ENCODE measurements at places on chromosomes 3 and 15.

DNA sequence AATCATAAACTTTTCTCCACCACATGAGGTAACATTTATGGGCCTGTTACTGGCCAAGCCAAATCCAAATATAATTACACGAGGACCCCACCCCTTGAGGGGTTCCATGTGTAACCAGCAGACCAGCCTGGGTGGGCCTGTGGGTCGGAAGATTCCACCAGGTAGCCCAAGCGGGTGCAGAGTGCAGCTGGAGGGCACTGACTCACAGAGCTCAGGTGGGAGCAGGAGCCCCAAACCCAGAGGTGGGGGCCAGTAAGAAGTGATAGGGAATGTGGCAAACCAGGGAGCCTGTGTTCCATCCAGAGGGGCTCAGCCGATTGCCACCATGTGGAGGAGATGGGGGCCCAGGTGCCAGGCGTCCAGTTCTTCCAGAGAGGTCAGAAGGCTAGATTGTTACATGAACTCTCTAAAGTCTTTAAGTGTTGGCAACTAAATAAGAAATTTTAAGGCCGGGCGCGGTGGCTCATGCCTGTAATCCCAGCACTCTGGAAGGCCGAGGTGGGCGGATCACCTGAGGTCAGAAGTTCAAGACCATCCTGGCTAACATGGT lies 2.6 kb downstream of the GP9 start:
- DNase-seq = no peak

GRCh38 chr3:13932578-13933295 lies 52.9 kb upstream of the WNT7A start:
- DNase-seq = peak; percentile 40

DNA sequence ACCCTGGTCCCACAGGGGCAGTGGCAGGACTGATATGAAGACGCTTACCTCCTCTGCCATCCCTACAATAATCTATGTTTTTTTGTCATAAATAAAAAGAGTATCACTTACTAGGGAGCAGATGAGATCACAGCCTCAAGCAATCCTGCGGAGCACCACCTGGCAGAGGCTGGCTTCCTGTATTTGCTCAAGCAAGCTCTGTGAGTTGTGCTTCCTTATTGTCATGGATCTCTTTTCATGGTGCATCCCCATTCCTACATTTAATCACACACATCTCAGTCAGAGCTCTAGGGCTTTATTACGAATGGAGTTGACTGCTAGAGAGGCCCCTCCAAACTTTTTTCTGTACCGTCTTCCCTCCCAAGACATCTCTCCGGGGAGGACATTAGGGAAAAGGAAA lies 186.0 kb downstream of the UBE2E2 start:
- no peak for DNase-seq

GRCh38 chr3:139006051-139006716 lies at the start of gene PRR23A:
Gene PRR23A, minus strand, starts transcription at chr3:139006268. Its CDS starts 0 bp downstream, at chr3:139006268.
- DNase-seq = no peak

- DNase-seq = no peak
These were observed 68.0 kb upstream of the GADL1 start for GRCh38 chr3:30962493-30962892.

- DNase-seq = no peak
These were observed 39.5 kb downstream of the CD86 start for GRCh38 chr3:122094693-122095092.

DNA sequence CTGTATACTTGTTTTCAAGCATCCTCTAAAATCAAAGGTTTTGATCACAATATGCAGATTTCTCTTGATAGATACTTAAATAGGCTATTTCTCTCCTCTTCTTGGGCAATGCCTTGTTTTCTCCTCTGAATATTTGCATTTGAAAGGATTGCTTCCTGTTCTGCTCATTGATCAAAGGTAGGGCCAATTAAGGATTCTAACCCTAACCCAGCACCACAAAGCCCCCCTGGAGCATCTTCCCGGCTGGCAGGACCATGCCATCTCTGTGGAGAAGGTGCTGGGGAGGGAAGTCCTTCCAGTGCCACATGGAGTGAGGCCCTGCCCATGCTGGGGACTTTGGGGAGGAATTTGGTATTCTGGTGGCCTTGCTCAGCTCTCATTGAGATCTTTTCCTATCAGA lies 11.3 kb upstream of the NIPA2 start:
- DNase-seq = no peak

GRCh38 chr3:147544290-147544689 lies 135.1 kb downstream of the ZIC1 start:
- no peak for DNase-seq

DNA sequence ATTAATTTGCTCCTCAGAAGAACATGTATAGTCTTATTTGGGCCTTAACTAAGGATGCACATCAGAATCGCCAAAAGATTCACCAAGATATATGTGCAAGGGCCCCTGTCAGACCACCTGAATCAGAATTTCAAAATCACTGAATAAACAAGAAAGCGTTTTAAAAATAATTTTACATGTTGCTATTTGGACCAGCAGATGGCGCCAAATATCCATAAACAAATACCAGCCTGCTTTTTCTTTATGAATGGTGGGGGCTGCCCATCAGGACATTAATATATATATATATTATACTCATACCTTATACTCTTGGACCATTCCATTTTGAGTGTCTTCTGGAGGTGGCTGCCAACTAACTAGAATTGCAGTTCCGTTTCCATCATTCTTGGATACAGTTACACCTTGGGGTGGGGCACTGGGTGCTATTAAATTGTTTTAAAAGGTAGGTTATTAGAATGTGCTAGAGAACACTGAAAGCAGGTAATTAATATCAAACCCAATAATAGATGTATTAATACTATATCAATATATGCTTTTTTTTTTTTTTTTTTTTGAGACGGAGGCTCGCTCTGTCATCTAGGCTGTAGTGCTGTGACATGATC lies 1108.3 kb downstream of the ROBO1 start:
- DNase-seq = peak; percentile 34

- DNase-seq = no peak
These were observed 773.4 kb downstream of the ROBO1 start for GRCh38 chr3:78994174-78995027.

- DNase-seq = no peak
These were observed 662.9 kb upstream of the TBL1XR1 start for GRCh38 chr3:177860184-177860583.

DNA sequence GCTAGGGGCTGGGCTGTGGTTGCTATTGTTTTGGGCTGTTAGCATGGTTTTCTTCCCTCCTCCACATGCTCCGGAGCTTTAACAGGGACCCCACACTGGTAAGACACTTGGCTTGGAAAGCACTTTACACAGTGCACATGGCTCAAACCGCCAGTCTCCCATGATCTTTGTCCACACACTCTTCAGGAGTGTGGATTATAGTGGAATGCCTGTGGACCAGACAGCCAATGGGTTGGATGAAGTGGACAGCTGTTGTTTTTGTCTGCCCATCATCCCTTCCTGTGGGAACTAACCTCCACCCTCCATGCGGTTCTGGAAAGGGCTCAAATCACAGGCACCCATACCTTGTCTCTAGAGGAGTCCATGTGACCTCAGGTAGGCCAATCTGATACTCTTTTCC lies 10.0 kb downstream of the PAQR9 start:
- DNase-seq = no peak

DNA sequence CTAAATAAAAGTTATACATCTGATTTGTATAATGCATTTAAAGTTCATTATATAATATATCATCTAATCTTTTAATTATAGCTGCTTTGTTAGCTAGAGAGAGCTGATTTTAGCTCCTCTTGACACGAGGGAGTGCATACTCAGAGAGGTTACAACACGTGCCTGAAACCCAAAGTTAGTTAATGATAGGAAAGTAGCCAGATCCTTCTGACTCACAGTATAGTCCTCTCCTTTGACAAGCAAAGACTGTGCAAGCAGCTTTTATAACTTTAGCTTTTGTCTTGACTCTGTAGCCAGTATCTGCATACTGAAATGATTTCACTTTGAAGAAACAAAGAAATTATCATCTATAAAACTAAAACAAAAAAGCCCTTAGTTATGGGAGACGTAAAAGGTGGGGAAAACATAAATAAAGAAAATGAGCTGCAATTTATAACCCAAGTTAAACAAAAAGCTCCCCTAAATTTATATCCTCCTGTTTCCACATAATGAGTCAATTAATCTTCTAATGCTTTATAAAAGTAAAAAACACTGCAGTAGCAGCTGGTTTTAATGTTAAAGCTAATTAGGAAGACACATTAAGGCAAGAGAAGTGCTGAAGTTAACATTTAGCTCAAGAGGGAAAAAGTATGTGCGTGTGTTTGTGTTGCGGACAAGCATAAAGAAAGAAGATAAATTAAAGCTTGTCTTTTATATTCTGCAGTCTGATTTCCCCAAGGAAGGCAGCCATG lies 13.1 kb downstream of the GABRR3 start:
- DNase-seq = no peak

DNA sequence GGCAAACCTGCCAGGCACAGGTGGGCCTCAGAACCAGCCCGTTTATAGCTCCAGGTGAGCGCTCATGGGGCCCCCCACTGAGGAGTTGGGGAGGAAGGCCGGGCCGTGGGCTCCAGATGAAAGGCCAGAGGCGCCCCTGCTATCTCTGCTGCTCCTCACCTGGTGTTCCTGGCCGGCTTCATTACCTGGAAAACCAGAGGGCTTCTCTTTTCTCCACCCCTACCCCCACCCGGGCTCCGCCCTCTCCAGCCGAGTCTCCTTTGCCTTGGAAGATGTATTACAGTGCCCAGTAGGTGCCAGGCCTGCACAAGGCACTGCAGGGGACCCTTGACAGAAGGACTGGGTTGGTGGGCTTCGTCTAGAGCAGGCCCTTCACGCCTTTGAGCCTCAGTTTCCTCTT lies 111.4 kb downstream of the WNT7A start:
- DNase-seq = no peak

DNA sequence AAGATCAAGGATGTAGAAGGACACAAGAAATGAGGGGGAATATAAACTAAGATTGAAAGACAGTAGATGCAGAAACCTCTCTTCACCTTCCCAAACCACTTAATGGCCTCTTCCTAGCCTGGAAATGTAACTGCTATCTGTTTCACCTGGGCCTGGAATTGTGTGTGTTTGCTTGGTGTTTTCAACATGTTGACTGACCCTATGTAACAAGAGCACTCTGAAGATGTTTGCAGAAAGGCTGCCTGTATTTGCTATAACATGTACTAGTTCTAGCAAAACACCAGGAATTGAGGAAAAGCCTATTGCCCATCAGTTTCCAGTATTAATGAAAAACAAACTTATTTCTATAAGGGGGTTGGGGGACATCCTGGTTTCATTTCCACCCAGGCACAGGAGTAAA lies 248.3 kb downstream of the WDR72 start:
- DNase-seq = no peak

GRCh38 chr3:19471138-19471537 lies 322.8 kb downstream of the KCNH8 start:
- DNase-seq = no peak

GRCh38 chr3:105957722-105958121 lies 88.9 kb upstream of the CBLB start:
- no peak for DNase-seq

- no peak for DNase-seq
These were observed 120.8 kb upstream of the HACD2 start for GRCh38 chr3:123705488-123706285.

GRCh38 chr3:61724801-61725200 lies 163.4 kb downstream of the PTPRG start:
- DNase-seq = no peak

GRCh38 chr15:47965297-47965696 lies 155.5 kb upstream of the SLC24A5 start:
- DNase-seq = no peak

- DNase-seq = no peak
These were observed 112.2 kb upstream of the LRRFIP2 start for GRCh38 chr3:37286569-37286968.

- DNase-seq = no peak
These were observed 332.5 kb upstream of the TBL1XR1 start for GRCh38 chr3:177529716-177530335.

GRCh38 chr15:63296195-63296594 lies 18.8 kb downstream of the APH1B start:
- DNase-seq = no peak

- no peak for DNase-seq
These were observed 69.1 kb downstream of the CMTM8 start for GRCh38 chr3:32307591-32307990.

DNA sequence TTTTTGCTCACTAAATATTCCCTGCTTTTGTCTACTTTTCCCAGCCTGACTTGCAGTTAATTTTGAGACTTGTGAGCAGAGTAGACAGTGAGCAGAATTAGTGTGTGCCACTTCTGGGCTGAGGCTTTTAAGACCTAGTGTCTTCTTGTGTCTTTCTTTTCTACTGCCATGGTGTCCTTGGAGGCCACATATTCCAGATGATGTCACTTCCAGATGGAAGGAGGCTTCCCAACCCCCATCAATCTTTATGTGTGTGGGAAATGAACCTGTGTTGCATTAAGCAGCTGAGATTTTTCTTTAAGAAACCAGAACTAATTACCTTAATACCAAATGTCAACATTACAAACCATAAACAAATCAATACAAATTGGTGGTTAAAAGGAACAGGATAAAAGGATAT lies 774.7 kb upstream of the ROBO1 start:
- no peak for DNase-seq

GRCh38 chr15:80559320-80559693 lies 135.8 kb upstream of the ABHD17C start:
- no peak for DNase-seq

DNA sequence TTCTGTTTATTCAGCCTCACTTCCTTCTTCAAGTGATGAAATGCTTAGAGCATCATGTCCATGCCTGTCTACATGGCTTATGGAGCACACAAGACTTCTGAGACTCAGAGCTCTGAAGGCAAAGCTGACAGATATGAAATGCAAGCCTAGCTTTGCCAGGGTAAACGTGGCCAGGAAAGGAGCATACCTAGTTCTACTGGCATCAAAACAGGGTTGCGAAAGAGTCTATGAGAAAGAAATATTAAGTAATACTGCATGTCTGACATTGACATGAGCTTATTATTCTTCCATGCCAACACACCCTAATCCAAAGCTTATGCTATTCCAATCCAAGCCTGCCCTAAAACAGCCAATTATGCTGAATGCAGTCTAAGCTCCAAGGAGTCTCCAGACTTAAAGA lies 391.5 kb downstream of the ERC2 start:
- no peak for DNase-seq

- DNase-seq = no peak
These were observed 5.8 kb downstream of the RFTN1 start for GRCh38 chr3:16507578-16508242.

- no peak for DNase-seq
These were observed 287.3 kb upstream of the TLE3 start for GRCh38 chr15:70385052-70385451.

DNA sequence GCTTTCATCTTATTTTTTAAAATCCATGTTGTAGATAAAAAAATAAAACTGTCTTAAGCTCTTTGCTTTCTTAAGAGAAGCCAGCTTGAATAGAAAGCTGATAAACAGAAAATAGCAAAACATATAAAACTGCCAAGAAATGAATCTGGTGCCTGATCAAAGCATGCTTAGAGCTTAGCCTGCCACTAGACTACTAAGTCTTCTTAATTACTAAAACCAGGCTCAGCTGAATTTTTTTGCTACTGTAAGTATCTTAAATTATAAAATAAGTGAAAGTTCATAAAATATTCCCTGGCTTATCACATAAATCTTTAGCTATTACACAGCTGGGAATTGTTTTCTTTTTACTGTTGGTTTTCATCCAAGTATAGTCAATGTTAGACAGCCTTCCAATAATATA lies 803.9 kb downstream of the DIPK2A start:
- DNase-seq = no peak

GRCh38 chr3:152713989-152714388 lies 120.9 kb upstream of the P2RY1 start:
- DNase-seq = no peak
